Left kidney (tissue), 8 donors: ENCODE measurements at places on chromosomes 4 and X. TPM values are rescaled to one million over a fixed set of nuclear protein-coding genes. Genes with fewer than 3 reads are reported as not detected.
A peak's percentile ranks its signal among the peaks of the same experiment; 100 is the strongest.

GRCh38 chr4:26912810-26913209 is 52.2 kb downstream of the STIM2 start:
- DNase-seq = no peak

- DNase-seq = no peak
Observed at GRCh38 chr4:163939597-163939996, 445.1 kb downstream of the TMA16 start.

DNA sequence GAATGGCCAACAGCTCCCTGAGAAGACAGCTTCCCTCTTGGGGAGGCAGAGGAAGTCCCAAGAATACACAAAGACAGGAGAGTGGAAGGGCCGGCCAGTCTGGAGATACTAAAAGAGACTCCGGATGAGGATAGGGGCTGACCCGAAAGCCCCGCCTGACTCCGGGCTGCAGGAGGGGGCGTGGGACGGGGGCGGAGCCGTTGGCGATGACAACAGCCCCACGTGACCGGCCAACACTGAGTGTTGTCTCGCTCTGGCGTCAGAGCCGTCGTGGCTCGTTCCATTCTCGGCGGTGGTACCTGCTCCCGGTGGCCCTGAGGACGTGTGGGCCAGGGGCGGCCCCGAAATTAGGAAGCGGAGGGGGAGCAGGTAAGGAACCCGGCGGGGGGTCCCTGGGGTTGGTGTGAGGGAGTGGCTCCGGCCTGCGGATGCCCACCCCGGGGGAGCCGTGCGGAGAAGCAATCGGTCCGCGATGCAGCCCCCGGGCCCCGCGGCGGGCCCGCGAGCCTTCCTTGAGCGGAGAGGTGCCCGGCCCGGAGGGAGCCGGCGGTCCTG is at the start of gene BEX4:
Gene BEX4, plus strand, starts transcription at position 239 of the 555 bp plus-strand sequence. CDS start 1,046 bp downstream, outside the sequence.
- DNase-seq = peak; percentile 71

DNA sequence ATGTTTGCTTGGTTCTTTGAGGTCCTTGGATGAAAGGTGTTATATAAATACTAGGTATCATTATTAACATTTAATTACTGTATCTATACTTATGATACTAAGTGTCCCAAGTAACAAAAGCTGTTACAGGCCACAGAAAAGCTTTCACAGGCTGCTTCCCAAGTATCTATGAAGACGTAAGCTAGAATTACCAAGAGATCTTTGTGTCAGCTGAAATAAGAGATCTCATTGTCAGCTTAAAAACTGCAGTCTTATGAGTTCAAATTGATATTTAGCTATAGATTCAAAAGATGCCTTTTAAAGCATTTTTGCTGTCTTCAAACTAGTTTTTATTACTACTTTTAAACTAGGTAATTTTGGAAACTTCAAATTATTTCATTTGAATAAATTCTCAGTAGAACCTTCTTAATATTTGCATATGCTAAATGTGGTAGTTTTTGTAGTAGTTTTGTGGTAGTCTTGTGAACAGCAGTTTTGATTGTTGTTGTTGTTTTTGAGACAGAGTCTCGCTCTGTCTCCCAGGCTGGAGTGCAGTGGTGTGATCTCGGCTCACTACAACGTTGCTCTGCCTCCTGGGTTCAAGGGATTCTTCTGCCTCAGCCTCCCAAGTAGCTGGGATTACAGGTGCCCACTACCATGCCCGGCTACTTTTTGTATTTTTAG is 170.0 kb upstream of the RPL34 start:
- no peak for DNase-seq

The TNIP3 gene
- polyA plus RNA-seq = 2.6 TPM

- DNase-seq = no peak
Observed at GRCh38 chr4:126973201-126973600, 659.6 kb upstream of the INTU start.

The TEX11 gene
- 0.17 TPM for polyA plus RNA-seq

GRCh38 chr4:122633211-122633610 is 12.3 kb upstream of the IL21 start:
- DNase-seq = no peak

DNA sequence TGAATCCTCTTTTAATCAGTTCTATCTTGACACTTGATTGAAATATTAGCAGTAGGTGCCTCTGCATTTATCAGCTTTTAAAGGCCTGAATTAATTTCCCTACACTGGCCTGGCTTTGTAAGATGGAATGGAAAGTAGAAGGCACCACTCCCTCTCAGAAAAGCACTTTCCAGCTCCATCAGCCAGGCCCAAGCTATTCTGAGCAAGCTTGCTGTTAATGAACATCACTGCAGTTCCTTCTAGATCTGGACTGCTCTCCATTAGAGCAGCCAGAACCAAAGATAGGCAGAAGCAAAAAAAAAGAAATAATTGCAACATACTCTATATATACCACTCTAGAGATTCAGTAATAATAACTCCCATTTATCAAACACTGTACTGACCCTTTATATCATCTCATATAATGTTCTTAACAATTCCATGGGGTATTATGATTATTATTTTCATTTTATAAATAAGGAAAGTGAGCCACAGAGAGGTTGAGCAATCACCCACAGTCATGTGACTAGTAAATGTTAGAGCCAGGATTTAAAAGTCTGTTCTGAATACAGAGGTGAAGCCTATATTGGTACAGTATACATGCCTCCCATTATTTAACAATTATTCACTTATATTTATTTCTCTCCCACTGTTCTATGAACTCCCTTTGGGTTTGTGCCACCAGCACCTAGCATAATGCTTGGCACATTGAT is 39.4 kb upstream of the GPC3 start:
- DNase-seq = no peak

GRCh38 chr4:48275247-48275646 is 5.6 kb upstream of the TEC start:
- no peak for DNase-seq

GRCh38 chr4:184506527-184507121 is 32.3 kb upstream of the IRF2 start:
- DNase-seq = no peak

- peak; percentile 3 for DNase-seq
Observed at GRCh38 chr4:173091362-173091761, 77.2 kb upstream of the GALNT7 start.

- no peak for DNase-seq
Observed at GRCh38 chrX:10158279-10159144, 1.7 kb downstream of the CLCN4 start.

GRCh38 chrX:101708163-101708562 is 48.5 kb upstream of the ARMCX2 start:
- no peak for DNase-seq

The TMPRSS11A gene
- polyA plus RNA-seq = 0.03 TPM

- DNase-seq = no peak
Observed at GRCh38 chr4:145602129-145602760, 16.9 kb upstream of the MMAA start.

DNA sequence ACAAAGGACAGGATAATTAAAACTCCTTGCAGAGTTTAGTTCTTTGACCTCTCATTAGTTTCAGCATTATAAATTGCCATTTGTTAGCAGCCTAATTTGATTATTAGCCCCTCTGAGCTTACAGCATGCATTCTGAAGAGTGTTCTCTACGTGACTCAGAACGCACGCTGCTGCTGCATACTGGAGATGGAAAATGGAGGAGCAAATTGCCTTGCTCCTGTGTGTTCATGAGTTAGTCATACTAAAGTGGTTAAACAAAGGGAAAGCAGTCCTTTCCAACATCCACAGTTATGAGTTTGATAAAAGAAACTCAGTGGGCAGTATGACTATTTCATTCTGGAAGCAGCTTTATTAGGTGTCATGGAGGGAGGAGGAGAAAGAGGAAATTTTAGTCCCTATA is 922.5 kb downstream of the RPA4 start:
- DNase-seq = no peak

GRCh38 chr4:111695677-111696076 is 449.6 kb upstream of the FAM241A start:
- DNase-seq = no peak

DNA sequence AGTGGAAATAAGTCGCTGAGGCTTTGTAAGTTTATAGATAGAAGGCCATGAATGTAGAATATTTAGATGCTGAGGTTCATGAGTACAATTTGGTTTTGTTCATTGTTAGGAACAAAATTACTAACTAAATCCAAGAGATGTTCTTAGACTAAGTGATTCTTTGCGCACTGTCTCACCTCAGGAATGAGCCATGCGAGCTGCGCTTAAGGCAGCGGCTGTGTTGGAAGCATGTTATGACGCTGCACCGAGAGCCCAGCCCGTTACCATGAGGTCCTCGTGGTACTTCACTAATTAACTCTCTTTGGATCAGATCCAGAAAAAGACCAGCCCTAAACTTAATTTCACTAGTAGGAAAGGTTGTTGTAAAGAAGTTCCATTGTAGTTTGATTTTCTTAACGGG is 166.2 kb downstream of the RAPGEF2 start:
- no peak for DNase-seq

The TENM3 gene
- 19.5 TPM for polyA plus RNA-seq

- no peak for DNase-seq
Observed at GRCh38 chrX:46710927-46711623, 47.8 kb downstream of the SLC9A7 start.

DNA sequence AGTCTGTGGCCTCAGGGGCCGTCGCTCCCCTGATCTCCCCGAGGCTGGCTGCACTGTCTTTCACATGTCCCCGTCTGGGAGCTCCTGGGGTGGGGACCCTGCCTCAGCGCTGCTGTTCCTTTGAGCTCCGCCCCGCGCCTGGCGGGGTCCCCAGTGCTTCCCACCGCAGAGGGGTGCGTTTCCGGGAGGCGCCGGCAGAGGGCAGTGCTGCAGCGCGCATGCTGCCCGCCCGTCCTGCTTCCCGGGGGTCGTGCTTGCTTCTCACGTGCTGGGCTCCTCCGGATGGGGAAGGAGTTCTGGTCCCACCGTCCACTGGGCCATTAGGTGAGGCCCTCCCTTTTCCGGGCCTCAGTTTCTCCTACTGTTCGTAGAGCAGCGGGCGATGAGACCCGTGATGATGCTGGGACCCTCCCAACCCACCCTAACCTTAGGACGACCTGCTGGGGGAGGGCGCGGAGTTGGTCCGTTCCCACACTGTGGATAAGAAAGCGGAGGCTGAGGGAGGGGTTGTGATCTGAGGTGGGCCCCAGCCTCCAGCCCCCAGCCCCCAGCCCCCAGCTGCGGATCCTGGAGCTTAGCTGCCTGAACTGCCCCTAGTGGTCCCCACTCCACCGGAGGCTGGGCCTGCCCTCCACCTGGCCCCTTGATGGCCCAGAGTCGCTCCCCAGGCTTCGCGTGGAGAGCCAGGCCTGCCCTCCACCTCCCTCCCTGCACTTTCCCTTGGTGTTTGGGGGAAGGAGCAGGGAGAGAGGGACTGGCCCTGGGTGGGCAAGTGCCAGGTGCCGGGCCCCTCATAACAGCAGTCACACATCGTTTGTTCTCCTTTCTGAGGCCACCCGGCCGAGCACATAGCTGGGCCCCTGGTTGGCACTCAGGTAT is 15.3 kb downstream of the CPZ start:
- DNase-seq = no peak

DNA sequence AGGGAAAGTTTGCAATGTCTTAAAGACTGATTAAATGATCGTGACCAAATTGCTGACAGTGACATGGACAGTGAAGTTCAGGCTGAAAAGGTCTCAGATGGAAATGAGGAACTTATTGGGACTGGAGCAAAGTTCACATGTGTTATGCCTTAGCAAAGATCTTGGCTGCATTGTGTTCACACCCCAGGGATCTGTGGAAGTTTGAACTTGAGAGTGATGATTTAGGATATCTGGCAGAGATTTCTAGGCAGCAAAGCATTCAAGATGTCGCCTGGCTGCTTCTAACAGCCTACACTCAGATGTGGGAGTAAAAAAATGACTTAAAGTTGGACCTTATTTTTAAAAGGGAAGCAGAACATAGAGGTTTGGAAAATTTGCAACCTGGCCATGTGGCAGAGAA is 21.4 kb downstream of the SCARB2 start:
- no peak for DNase-seq

- no peak for DNase-seq
Observed at GRCh38 chrX:136816975-136817374, 36.2 kb upstream of the ARHGEF6 start.

The MGAT4D gene
- not detected for polyA plus RNA-seq

- DNase-seq = no peak
Observed at GRCh38 chrX:19765628-19766027, 121.8 kb downstream of the SH3KBP1 start.

DNA sequence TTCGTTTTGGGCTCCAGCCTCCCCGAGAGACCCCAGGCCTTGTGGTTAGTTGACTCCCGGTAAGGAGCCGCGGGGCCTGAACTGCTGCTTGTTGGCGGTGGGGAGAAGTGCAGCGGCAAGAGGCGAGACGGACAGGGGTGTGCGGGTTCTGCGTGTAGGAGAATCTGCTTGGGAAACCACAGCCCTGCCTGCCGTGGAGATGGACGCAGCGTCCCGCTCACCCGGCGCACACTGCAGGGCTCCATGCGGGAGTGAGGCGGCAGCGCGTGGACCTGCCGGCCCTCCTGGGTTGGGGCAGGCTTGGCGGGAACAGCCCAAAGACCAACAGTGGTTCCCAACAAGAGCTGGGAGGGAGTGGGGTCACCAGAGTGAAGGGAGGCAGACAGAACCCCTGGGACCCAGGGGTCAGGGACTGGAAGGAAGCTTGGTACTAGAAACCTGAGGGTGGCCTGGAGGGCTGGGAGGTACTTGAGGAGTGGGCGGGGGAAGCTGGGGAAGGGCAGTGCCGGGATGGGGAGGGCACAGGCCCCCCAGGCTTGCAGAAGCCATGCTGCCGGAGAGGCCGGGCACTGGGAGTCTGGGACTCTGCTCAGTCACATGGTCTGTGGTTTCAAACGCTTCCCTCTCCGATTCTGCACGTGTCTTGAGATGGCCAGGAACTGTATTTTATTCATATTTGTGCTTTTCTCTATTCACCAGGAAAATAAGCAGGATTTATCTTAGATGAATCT is 70.8 kb downstream of the RGS12 start:
- no peak for DNase-seq

DNA sequence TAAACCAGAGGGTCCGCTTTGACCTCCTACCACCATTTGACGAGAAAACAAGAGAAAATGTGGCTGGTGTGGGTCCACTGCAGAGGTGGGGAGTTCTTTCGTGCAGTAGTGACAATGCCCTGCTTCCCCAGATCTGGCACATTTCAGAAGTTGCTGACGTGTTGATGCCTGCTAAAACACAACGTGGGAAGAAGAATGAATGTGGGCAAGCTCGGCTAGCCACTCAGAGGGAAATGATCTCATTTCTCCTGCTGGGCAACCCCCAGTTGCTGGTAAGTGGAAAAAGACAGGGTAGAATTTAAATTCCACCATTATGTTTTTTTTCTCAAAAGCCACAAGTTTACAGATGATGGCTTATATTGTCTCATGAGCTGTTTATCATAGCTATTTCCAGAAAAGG is 77.9 kb downstream of the LUZP4 start:
- no peak for DNase-seq
